ENCODE measurements at places on chromosomes 7 and 10.

GRCh38 chr7:22610951-22611757, 111.2 kb upstream of the STEAP1B start:
- DNase-seq: no peak

DNA sequence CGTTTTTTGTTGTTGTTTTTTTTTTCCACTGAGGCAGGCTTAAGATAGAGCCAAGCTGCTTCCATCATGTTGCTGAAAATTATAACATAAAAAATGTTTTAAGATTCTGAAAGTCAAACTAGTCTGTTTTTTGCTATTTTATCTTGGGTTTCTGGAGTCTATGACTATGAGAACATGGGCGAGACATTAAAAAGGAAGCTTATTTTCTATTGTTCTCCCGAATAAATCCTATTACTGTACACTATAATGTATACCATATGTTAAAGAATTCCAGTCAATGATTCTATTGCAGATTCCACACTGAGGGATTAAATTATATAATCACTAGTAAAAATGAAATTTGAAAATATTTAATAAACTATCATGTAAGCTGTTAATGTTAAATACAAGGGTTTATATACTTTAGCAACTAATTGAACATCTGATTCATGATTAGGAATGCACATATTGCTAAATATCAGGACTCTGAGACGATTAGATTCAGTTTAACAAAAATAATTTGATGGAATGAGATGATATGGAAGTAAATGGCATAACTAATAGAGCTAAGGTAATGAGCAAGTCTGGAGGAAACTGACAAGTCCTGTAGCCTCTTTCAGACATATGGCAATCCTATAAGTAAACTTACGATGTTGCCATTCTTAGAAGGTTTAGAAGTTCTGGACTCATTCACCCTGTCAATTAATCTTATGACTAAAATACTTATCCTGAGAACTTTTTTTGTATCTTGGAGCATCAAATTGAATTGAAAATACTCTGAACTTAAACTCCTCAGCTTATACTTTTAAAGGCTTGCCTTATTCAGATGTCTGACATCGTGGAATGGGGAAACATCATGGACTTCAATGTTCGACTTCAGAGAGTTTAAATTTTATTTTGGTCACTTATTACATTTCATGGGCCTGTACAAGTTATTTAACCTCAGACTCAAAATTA, 294.8 kb upstream of the DGKB start:
- no peak for DNase-seq

DNA sequence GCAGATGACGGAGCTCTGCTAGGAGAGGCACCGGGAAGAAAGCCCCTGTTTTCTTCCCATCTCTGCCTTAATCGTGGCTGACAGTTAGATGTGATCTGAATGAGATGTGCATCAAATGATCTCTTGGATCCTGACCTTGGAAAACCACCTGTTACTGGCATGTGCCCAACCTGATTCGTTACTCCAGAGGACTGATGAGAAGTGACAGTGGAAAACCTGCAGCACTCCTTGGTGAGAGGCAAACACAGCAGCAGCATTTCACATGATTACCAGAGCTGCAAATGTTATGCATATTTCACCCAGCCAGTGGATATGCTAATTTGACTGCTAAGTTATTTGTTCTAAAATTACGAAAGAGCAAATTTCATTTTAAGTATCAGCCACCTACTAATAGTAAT, 95.3 kb downstream of the PTPRN2 start:
- peak; percentile 69 for DNase-seq

- DNase-seq: no peak
Observed at GRCh38 chr7:67917437-67917755, 920.8 kb downstream of the TYW1 start.

DNA sequence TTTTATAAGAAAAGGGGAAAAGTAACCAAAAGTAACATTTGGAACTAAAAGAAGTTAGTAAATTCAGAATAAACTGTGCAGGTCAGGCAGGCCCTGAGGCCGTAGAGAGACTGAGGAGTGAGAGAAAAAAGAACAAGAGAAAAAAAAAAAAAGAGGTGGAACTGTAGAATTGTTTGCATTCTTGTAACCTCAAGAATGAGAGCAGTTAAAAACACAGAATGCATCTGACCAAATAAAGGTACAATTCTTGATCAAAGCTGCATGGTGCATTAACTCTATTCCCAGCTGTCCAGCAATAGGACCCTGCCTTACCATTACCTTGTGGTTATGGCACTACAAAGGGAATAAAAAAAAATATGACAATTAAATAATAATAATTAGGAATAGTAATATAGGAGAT, 170.1 kb upstream of the SEMA3A start:
- DNase-seq: no peak

GRCh38 chr7:36115448-36116321, 37.4 kb upstream of the EEPD1 start:
- DNase-seq: no peak

- DNase-seq: no peak
Observed at GRCh38 chr7:108663701-108664100, 94.0 kb downstream of the DNAJB9 start.

GRCh38 chr10:7563368-7563767, 103.4 kb downstream of the ITIH5 start:
- DNase-seq: no peak

DNA sequence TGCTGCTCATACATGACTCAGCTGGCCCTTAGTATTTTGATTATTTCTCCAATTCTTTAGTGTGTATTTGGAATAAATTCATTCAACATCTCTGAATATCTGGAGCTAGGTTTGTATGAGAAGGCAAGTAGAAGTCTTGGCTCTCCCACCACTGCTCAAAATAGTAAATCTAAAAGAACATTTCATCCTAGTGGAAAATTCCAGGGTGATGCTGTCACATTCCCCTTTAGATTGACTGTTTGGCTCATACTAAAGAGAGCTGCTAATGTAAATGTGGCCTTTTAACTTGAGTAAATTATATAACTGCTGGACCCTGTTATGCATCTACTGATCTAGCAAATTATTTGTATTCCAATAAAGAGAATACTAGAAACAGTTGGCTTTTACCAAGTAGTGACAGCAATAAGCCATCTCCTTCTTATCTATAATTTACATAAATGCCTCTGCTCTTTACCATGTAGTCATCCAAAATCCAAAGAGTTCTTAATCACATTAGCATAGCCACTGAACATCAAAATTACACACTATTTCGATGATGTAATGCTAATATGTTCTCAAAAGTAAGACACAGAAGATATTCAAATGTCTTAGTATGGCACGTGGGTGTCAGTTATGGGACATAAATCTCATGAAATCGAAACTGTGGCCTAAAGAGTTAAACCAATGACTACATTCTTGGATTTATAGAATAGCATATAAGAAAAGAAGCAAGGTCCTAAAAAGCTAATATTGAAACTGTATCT, 86.9 kb upstream of the KCND2 start:
- no peak for DNase-seq

DNA sequence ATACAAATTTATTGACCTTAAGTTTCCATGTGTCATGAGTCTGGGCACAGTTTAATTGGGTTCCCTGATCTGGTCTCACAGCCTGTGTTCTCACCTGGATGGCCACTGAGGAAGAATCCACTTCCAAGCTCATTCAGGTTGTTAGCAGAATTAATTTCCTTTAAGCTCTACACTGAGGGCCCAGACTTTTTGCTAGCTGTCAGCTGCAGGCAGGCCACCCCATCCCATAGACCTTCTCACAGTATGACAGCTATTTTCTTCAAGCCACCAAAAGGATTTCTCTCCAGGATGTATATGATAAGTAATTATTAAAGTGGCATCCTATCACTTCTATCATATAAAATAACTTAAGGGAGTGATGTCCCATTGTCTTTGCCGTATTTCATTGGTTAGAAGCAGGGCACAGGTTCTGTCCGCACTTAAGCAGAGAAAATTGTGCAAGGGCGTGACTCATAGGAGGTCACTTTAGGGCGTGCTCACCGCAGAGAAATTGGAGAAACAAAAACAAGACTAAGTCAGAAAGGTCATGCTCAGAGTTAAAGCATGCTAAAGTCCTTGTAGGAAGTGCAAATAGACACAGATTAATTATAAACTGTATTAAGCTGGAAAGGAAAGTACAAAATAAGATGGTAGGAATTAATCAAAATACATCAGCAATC, 109.9 kb downstream of the AHR start:
- no peak for DNase-seq

DNA sequence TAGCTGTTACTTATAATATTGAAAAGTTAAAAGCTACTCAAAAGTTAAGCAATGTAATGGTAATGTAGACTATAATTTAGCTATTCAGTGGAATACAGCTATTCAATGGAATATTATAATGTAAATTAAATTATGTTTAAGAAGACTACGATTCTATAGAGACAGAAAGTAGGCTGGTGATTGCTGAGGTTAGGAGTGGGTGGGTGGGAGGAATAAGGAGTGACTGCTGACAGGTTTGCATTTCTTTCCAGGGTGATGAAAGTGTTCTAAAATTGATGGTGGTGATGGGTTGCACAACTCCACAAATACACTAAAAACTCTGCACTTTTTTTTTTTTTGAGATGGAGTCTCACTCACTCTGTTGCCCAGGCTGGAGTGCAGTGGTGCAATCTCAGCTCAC, 21.4 kb downstream of the DENND2A start:
- DNase-seq: no peak

DNA sequence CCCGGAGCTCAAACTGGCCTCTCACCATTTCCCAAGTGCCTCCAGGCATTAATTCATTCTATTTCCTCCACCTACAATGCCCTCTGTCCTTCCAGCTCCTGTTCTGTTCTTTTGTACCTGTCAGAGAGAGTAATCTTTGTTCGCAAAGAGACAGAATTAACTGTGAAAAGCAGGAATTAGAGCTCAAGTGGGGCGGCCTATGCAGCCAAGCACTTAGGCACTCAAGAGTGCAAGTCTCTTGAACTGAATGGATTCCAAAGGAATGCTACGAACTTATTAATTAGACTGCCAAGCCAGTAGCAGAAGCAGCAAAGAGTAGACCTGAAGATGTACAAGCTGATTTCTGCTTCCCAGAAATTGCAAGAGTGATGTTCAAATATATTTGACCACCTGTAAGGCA, 338.3 kb upstream of the AUTS2 start:
- DNase-seq: no peak

DNA sequence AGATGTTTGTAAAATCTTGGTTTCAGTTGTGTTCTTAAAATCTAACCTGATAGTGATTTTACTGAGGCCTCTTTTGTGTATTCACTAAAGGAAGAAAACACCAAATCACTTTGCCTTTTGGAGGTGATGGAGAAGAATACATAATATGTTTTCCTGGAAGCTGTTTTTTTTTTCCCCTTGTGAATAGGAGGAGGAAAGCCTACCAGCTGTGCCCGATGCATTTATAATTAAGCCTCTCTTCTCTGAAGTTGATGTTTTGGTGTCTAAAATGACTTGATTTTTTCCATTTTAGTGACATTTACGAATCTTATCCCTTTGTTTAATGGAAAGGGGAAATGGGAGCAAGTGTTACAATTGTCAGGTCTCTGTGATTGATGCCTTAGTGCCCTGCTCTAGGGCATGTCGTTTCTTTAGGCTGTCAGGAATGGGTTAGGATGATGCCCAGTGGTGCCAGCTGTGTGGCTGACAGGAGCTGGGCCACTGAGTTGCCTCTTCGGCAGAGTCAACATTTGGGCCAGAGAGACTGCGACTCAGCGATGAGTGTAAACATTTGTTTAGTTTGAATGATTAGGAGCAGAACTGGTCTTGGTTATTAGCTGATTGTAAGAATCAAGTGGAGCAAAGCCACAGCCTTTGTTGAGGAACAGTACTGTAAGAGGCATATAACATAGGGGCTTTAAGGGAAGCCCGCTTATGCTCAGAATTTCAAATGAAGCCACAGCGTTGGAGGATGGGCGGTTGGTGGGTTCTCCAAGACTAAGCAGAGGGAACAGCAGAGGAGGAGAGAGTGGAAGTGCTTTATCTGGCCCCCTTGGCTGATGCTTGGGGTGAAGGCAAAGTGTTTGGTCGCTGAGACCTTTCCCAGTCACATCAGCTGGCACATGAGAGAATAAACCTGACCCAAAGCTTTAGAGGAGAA, 81.6 kb downstream of the CDK14 start:
- peak; percentile 45 for DNase-seq

- DNase-seq: no peak
Observed at GRCh38 chr7:50779427-50779826, 3.3 kb downstream of the GRB10 start.

- no peak for DNase-seq
Observed at GRCh38 chr10:43216931-43217562, 49.8 kb downstream of the RASGEF1A start.

GRCh38 chr7:14690075-14690474, 212.5 kb downstream of the DGKB start:
- DNase-seq: no peak

GRCh38 chr7:135670179-135670578, 7.9 kb downstream of the STMP1 start:
- no peak for DNase-seq

DNA sequence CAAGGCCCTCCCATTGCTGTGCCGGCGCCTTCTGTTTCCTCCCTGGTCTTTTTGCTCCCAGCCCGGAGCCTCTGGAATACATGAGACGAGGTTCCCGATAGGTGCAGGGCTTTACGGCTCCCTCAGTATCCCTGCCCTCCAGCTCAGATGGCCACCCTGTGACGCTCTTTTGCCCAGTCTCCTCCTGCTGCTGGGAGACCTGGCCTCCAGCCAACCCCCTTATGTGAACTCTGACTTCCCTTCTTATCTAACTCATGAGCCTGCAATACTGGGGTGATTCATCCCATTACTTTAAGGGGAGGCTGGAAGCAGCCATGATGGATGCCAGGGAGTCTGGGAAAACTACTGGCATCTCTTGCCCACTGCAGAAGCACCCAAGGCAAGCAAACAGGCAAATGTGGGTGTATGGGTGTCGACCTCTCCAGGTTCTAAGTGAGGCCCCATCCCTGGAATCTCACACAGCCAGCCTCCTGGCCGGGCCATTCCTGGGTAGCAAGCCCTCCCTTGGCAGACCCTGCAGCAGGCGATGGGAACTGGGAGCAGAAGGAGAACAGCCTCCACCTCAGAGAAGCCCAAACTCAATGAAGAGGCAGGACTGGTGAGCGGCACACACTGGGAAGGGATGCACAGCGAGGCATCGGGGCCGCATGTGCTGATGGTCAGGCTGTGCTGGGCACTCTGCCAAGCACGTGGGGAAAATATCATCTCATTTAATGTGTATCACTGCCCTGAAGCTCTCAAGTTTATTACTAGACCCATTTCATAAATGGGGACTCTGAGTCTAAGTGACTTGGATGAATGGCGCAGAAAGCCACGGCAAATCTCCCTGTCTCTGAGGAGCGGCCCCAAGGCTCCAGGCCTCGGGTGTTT, 97.5 kb downstream of the FAM53B start:
- DNase-seq: no peak

- DNase-seq: no peak
Observed at GRCh38 chr10:89308736-89309135, 6.9 kb downstream of the IFIT2 start.

DNA sequence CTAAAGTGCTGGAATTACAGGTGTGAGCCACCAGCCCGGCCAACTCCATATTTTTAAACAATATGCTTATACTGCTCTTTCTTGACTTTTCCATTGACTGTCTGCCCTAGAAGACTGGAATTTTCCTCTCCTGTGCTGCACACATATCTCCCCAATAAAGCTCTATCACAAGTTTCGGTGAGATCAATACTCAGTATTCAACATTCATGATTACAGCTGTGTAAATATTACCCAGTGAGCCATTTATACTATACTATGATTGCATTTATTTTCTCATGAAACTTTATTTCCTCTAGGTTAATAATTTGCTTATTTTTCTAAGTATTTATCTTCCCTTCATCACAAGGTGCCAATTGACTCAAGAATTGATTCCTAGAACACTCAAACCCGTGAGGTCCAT, 48.5 kb upstream of the GRID1 start:
- DNase-seq: no peak

All from spinal cord (tissue), 10 donors.